Epithelial cell of umbilical artery (primary cell): ENCODE measurements at places on chromosomes 5 and 9. TPM values are rescaled to one million over a fixed set of nuclear protein-coding genes. Genes with fewer than 3 reads are reported as not detected.

The PAEP gene
- total RNA-seq = not detected in 2 replicates

The IL3 gene
- not detected in 2 replicates for total RNA-seq

The PHF24 gene
- total RNA-seq = not detected in 2 replicates

The DMRTA1 gene
- 0.30 and 0.32 TPM in 2 replicates for total RNA-seq

The MELK gene
- total RNA-seq = 28.3 and 38.1 TPM in 2 replicates

The PDE6A gene
- total RNA-seq = not detected in 2 replicates

The ATP10B gene
- not detected in 2 replicates for total RNA-seq

The PAPPA gene
- 0.32 and 1.8 TPM in 2 replicates for total RNA-seq

The TMEM250 gene
- total RNA-seq = 52.3 and 61.1 TPM in 2 replicates

The ANKRD33B gene
- 3.2 and 7.4 TPM in 2 replicates for total RNA-seq

The FOXI1 gene
- not detected in 2 replicates for total RNA-seq

The KCNV2 gene
- total RNA-seq = not detected in 2 replicates

The IL4 gene
- not detected in 2 replicates for total RNA-seq

The BRD3OS gene
- total RNA-seq = 7.8 and 10.1 TPM in 2 replicates

The SH3RF2 gene
- 2.6 and 3.6 TPM in 2 replicates for total RNA-seq

The LECT2 gene
- not detected in 2 replicates for total RNA-seq

The SLC36A3 gene
- not detected in 2 replicates for total RNA-seq

The SGCD gene
- total RNA-seq = under 0.01 TPM in 2 replicates
